Renal cortical epithelial cell (primary cell): ENCODE measurements at places on chromosomes 1 and 21. TPM values are rescaled to one million over a fixed set of nuclear protein-coding genes. Genes with fewer than 3 reads are reported as not detected.

Gene SORT1
- 53.0 and 96.6 TPM in 2 replicates for total RNA-seq

Gene OLFML2B
- total RNA-seq: 0.87 and 3.2 TPM in 2 replicates

Gene ADAMTS1
- total RNA-seq: 130 and 216 TPM in 2 replicates

Gene CD101
- 0.35 and 0.45 TPM in 2 replicates for total RNA-seq

Gene ILDR2
- total RNA-seq: 4.7 and 17.5 TPM in 2 replicates

Gene PTAFR
- 2.5 and 14.2 TPM in 2 replicates for total RNA-seq
